ENCODE measurements at places on chromosomes 1 and 21.

GRCh38 chr1:20602851-20603450 is 14.1 kb downstream of the CDA start:
- DNase-seq: no peak

GRCh38 chr1:202279806-202280205 is 61.9 kb downstream of the UBE2T start:
- no peak for DNase-seq

DNA sequence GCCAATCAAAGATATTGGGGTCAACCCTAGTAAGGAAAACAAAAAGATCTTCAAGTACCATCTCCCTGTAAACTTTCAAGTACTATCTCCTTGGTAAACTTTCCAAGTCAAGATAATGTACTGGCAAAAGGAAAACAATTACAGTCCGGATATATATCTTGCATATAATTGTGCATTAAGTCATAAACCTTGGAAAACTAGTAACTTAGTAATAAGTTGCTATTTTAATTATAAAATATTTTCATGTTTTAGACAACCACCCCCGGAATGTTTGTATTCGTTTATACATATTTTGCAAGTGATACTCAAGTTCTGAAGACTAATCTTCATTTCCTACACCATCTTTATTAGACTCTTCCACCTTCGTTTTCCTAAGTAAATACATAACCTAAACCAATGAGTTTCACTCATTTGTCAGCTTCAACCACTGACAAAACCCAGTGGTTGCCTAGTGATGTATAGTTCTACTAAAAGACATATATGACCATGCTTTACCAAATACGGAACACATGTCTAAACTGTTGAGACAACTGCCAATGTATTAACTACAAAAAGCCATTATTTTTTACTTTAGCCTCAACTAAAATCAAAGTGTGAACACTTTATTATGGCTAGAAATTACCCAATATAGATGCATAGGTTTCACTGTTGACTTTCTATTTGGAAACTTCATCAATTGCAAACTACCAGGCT is 1.7 kb downstream of the AKT3 start:
- DNase-seq: no peak

DNA sequence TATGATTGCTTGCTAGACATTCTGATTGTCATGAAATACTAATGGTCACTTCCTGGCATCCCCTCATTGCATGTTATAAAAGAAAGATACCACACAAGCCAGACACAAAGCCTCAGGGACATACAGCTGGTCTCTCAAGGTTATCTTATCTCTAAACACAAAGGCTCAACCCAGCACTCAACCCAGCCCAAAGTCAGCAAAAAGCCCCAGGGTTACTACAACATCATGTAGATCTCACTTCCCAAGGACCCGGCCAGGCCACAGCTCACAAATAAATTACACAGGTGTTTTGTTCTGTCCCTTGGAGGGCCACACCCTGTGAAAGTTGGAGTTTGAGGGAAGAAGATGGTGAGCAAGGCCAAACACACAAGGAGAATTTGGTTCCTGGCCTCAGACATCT is 109.7 kb upstream of the BARHL2 start:
- no peak for DNase-seq

DNA sequence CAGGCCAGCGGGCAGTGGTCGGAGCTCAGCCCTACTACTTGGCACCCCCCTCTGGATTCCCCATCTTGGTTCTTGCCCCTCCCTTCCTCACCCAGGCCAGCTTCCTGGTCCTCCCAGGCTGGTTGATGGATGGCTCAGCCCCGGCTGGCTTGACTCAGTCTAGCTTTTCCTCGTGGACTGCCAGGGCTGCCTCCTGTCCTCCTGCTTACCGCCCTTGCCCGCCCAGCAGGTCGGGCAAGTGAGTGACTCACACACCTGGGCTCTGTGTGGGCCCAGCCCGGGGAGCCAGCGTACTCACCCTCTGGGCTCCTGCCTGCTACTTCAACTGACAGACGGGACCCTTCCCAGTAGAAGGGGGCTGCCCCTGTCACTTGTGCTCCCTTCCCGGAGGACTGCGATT is 19.5 kb upstream of the ARHGEF10L start:
- no peak for DNase-seq

DNA sequence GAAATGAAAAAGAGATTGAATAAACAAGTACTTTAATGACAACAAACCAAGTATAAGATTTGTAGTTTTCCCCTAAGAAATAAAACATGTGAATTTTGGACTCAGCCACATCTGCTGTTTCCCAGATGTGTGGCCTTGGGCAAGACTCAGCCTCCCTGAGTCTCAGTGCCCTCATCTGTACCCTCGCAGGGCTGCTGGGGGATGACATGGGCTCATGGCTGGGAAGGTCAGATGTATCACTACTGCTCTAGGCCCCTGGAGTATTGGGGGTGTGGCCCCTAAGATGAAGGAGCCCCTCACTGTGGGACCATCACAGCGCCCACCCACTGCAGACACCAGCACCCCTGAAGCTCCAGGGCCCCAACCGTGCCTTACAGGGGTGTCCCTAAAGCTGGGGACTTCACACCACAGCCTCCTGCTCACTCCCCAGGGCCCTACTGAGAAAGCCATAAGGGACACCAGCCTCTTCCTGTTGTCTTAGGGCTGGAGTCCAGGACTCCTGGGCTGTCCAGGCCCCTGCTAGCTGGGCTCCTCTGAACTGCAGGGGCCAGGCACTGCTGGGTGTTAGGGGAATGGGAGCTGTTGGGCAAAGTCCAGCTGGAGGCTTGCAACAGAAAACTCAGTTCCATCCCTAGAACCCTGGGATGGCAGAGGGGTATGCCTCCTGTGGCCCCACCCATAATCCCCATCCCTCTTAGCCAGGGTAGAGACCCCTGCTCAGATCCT is 104.0 kb upstream of the WNT4 start:
- DNase-seq: no peak

GRCh38 chr1:6508816-6509189 is 17.3 kb upstream of the PLEKHG5 start:
- no peak for DNase-seq

- DNase-seq: no peak
Measured at GRCh38 chr1:53634571-53634979, 104.4 kb downstream of the GLIS1 start.

GRCh38 chr1:35001743-35002142 is 16.6 kb upstream of the TMEM35B start:
- DNase-seq: no peak

GRCh38 chr1:85734931-85735330 is 26.7 kb upstream of the ZNHIT6 start:
- no peak for DNase-seq

- no peak for DNase-seq
Measured at GRCh38 chr1:227790034-227790400, 25.5 kb upstream of the PRSS38 start.

DNA sequence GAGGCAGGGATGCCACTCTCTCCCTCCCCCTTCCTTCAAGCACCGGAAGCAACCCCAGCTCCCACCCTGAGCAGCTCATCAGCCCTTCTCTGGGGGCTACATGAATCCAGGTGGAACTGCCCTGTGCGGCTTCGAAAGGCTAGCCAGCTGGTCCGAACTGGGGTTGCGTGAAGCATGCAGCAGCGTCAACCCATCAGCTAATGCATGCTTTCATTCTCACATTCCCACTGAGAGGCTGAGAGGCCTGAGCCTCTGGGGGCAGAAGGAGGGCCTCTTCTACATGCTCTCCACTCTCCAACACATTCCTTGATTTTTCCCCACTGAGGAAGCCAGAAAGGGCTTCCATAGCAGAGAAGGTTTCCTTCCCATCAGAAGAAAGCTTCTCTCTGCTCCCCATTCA is 5.6 kb downstream of the RXRG start:
- no peak for DNase-seq

DNA sequence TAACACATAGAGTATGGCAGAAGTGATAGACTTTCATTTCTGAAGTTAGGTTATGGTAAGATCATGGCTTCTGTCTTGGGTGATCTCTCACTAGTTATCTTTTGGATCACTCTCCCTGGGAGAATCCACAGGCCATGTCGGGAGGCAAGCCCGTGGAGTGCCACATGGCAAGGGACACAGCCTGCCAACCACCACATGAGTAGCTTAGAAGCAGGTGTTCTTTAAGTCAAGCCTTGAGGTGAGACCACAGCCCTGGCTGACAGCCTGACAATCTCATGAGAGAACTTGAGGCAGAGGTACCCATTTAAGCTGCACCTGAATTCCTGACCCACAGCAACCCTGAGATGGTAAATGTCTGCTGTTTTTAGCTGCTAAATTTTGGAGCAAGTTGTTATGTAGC is 130.4 kb downstream of the KCNN3 start:
- no peak for DNase-seq

Data from cortex of kidney (tissue), 1 donor.